ENCODE measurements at places on chromosomes 5 and 9.

GRCh38 chr5:12242950-12243888 lies 339.0 kb upstream of the CTNND2 start:
- H3K27me3 ChIP-seq, result no peaks in the 10 kb centered on the region
- DNase-seq, result no peak
- H3K4me3 ChIP-seq, result no peak overlapping the region
- H3K4me1 ChIP-seq, result no peaks in the 10 kb centered on the region
- H3K27ac ChIP-seq, result no peak overlapping the region

- DNase-seq, result no peak
- H3K27me3 ChIP-seq, result no peaks in the 10 kb centered on the region
- H3K27ac ChIP-seq, result no peak overlapping the region
- H3K4me3 ChIP-seq, result no peak overlapping the region
Measured at GRCh38 chr5:122967085-122967484, 69.4 kb downstream of the PPIC start.

DNA sequence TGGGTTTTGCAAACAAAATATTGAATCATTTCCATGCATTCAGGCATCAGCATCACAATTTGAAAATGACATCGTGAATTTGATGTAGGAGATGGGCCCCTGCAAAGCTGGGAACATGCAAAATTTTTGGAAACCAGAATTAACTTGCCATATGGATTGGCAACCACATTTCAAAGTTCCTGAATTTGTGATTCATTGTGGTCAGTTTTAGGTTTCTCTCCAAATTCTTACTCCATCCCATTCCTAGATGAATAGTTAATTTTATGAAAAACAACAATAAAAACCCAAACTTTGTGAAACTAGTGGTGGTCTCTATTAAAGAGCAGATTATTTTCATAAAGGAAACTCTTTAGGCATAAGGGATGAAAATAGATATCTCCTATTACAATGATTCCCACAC lies 107.8 kb upstream of the SLIT3 start:
- H3K27ac ChIP-seq, result no peak overlapping the region
- H3K36me3 ChIP-seq, result no peaks in the 10 kb centered on the region
- no peaks in the 10 kb centered on the region for H3K4me1 ChIP-seq
- H3K4me3 ChIP-seq, result no peak overlapping the region
- DNase-seq, result no peak

GRCh38 chr9:37392272-37392671 lies 30.2 kb upstream of the GRHPR start:
- H3K4me3 ChIP-seq, result no peak overlapping the region
- H3K4me1 ChIP-seq, result no peaks in the 10 kb centered on the region
- peaks cover 2% of the 10 kb centered on the region for H3K36me3 ChIP-seq
- no peak for DNase-seq

DNA sequence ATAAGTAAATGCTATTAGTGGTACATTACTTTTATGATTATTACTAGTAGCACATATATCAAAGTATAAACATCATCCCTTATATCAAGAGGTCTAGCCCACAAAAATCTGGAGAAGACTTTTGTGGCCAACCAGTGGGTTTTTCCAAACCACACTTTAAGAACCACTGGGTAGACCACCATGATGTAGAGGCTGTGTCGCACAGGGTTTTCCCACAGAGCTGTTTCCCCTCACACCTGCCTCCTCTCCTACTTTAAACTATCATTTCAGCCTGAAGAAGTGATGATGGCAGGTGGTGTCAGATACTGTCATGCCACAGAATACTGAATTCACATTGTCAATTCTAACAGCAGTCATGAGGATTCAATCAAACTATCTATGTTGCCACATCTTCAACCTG lies 109.2 kb downstream of the FBXW11 start:
- H3K4me3 ChIP-seq, result no peak overlapping the region
- peaks cover 16% of the 10 kb centered on the region for H3K36me3 ChIP-seq
- no peak for DNase-seq
- no peaks in the 10 kb centered on the region for H3K27me3 ChIP-seq
- H3K27ac ChIP-seq, result no peak overlapping the region
- peaks cover 20% of the 10 kb centered on the region for H3K4me1 ChIP-seq
